ENCODE measurements at places on chromosomes 7 and 10.

DNA sequence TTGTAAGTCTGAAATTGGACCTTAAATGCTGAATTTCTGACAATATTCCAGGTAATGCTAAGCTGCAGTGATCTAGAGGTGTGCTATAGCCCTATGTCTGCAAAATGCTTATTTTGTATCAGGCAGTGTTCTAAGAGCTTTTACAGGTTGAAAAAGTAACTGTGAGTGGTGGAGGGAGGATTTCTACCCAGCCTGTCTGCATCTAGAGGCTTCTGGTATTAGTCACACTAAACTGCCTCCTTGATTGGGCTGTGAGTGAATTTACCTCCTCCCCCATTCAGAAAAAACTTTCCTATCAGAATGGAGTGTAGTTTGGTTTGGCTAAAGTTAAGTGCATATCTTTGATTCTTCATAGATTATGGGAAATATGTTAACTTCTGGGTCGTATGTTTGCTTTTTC is 56.8 kb downstream of the BBS9 start:
- DNase-seq = no peak

DNA sequence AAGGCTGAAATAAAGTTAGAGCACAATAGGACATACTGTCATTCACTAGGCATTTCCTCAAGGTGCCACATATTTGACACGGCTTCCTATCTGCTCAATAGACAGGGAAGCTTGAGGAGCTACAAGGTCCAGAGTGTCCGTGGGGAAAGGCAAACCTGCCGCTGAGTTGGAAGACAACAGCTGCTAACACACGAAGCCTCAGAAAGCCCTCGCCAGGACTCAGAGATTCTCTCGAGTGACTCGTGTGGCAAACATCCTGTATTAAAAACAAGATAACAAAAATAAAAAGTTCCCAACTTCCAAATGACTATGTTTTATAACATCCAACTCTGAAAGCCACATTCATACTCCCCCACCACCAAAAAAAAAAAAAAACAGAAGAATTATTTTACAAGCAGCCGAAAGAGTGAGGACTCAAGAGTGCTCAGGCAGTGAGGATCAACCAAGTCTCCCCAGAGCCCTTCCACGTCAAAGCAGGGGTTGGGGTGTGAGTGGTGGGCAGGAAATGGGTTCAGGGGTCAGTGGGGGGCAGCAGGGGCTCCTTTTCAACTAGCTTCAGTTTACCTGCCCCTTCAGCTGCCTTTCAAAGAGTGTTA is 67.6 kb downstream of the STK17A start:
- no peak for DNase-seq

DNA sequence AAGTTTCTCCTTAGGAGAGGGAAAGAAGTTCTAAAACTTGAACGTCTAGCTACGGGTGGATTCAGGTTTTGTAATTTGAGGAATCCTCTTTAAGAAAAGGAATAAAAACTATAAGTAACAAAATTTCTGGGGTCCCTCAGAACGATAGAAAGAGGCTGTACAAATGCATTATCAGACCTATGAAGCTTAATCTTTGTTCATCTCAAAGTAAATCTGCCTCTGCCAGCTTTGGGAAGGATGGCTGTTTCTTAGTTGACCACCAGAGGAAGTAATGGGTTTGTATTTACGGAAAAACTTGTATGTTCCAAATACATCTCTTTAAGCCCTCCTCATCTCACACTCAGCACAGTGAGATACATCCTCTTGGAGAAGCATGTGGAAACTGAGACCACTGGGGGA is 864 bp downstream of the PSTK start:
- DNase-seq = no peak

GRCh38 chr7:105664816-105665525 is 83.7 kb upstream of the EFCAB10 start:
- DNase-seq = no peak

DNA sequence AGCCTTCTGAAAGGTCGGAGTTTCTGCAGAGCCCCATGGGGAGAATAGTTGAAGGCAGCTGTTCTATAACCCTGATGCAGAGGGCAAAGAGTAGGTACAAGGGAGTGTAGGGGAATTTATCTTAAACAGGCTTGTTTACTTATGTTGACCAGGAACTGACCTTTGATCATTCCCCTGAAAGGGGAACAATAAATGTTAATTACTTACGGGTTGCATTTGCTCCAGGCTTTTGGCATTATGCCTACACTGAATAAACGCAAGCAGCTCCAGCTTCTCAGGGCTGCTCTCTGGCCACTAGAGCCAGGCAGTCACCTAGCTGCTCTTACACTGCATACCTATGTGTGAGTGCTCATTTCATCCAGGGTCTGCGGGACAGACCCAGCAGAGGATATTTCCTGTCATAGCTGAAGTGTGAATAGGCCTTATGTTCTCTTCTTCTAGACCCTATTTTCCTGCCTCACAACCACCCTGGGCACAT is 26.9 kb upstream of the ABCA13 start:
- no peak for DNase-seq

GRCh38 chr10:88792661-88793060 is 9.9 kb upstream of the LIPM start:
- DNase-seq = no peak

- DNase-seq = no peak
Measured at GRCh38 chr10:67695555-67695954, 440 bp downstream of the CTNNA3 start.

DNA sequence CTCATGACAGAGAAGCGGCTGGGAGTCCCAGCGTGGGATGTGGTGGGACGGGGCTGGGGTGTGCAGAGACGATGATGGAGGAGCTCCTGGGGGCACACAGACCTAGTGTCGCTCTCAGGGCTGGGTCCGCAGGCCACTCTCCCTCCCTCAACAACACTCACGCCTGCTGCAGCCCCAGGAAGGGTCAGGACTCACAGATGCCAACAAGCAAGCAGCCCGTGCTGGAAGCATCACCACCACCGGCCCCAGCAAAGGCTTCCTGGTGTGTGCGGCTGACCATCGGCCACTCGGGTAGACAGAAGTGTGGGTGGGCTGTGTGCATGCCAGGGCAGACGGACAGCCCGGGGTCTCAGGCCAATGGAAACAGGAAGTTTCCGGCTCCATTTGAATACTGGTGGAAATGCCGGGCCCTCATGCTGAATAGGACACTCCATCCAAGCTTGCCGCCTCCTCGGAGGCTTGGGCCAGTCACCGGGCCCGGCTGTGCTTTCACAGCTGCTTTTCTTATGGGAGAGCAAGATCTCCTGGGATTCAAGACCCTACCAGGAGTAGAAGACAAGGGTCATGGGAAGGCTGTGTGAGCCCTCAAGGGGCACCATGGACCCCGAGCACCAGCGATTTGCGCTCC is 178.1 kb downstream of the ELFN1 start:
- no peak for DNase-seq

DNA sequence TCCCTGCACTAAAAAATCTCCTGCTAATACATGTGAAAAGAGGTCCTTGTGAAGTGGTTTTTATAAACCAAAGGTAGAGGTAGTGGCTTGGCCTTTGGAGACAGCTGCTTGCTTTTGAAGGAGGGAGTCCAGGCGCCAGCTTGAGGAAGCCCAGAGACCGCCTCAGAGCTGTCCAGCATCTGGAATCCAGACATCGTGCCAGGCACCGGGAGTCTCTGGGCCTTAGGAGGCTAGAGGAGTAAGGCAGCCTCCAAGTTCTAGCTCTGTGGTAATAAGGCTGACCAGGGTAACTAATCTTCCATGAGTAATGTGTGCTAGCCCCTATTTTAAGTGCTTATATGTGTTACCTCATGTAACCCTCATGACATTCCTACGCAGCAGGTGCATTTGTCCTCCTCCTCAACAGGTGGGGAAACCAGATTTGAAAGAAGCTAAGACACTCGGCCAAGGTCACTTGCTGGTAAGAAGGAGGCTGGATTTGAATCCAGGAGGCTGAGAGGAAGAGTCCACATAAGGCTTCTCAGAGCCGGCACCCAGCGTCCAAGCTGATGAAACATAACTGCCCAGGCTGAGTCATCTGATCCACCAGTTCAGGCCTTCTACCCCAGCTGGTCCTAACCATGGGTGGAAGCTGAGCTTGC is 26.1 kb downstream of the PRLHR start:
- DNase-seq = no peak

DNA sequence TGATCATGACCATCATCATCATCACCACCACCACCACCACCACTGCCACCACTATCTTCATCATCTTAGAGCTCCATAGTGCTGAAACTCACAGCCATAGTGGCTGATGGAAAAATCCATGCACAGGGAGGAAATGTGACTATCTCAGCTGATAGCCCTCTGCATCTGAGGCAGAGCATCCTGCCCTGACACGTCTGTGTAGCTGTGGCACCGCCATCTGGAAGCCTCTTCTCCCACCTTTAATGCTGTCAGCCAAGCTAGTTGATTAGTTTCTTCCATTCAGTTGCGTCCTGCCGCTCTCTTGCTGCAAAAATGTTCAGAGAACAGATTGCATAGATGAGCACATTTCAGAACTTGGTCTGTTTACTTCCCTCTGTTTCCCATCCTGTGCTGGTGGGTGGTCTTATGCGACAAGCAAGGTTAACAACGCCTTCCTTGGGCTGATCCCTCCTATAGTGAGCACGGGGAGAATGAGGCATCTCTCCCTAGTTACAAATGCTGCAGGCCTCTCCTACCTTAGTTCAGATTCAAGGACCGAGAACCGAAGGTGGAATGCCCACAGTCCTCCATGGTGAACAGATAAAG is 478.6 kb downstream of the PLXNA4 start:
- no peak for DNase-seq

DNA sequence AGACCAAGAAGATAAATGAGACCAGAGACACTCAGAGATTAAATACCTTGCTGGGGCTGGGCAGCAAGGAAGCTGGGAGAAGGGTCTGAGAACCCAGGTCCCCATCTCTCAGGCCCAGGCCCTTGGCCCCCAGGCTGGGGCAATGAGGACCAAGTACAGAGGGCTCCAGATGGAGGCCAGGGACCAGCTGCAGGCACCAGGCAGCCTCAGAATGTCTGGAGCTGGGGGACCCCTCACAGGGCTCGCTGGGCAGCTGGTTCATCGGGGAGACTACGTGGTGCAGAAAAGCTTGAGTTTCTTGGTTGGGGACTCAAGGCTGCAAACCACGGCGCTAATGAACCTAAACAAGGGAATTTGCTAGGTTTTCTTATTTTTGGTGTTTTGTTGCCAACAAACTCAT is 75.6 kb downstream of the PRKAG2 start:
- DNase-seq = no peak

GRCh38 chr7:131720703-131721102 is 164.3 kb upstream of the PODXL start:
- DNase-seq = no peak

DNA sequence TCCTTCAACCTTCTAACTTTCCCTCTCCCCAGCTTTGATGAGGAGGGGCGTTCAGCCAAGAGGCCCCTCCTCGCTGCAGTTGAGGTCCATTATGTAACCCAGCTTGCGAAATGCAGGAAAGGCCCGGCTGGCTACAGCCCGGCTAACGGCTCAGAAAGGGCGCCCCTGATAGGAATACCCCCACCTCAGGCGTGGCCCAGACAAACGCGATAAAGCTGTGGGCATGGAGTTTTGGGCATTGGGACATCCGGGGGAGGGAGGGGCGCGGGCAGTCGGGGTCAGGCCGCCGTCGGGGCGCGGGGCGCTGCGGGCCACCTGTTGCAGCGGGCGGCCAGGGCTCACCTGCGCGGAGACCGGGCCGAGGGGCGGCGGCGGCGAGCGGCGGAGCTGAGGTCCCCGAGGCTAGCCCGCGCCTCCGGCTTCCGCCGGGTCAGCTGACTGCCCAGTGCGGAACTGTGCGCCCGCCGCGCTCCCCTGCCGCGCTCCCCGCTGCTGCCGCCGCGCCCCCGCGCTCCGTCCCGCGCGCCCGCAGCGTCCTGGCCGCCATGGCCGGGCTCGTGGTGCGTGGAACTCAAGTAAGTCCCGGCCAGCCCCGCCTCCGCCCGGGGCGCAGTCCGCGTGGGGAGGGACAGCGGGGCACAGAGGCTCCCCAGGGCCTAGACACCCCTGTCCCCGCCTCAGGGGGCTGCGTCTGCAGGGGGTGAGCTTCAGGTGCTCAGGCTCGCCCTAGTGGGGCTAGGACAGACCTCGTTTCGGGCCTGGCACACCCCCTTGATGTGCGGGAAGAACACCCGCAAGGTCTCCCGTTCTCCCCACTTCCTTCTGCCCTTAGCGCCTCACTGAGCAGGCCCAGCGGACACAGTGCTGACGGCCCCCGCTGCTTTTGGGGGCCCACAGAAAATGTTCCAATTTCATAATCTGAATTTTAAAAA is at the start of gene LRMDA:
Gene LRMDA (plus strand): TSS at position 445 of the 932 bp plus-strand sequence.
- no peak for DNase-seq

- DNase-seq = no peak
Measured at GRCh38 chr10:121926157-121926556, 1.7 kb downstream of the ATE1 start.

DNA sequence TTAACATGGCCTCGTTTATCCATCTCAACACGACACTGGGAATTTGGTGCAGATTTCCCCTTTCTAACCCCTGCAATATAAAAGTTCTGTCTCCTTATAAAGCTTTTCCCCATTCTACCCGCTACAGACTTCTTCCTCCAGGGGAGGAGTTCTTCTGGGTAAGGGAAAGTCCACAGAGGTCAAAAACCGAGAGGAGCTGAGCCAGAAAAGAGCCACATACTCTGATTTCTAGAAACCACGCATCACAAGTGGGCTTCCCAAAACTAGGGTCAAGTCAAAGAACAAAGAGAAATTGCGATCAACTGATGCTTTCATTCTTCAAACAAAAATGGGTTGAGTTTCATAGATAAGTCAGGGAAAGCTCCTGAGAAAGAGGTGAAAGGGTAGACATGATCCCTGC is 6.8 kb downstream of the IL6 start:
- DNase-seq = no peak

GRCh38 chr10:123227706-123228105 is 73.5 kb downstream of the BUB3 start:
- DNase-seq = no peak

- no peak for DNase-seq
Measured at GRCh38 chr10:36888925-36889573, 236.3 kb upstream of the ANKRD30A start.

GRCh38 chr10:127556916-127557315 is 7.8 kb downstream of the NPS start:
- DNase-seq = no peak

DNA sequence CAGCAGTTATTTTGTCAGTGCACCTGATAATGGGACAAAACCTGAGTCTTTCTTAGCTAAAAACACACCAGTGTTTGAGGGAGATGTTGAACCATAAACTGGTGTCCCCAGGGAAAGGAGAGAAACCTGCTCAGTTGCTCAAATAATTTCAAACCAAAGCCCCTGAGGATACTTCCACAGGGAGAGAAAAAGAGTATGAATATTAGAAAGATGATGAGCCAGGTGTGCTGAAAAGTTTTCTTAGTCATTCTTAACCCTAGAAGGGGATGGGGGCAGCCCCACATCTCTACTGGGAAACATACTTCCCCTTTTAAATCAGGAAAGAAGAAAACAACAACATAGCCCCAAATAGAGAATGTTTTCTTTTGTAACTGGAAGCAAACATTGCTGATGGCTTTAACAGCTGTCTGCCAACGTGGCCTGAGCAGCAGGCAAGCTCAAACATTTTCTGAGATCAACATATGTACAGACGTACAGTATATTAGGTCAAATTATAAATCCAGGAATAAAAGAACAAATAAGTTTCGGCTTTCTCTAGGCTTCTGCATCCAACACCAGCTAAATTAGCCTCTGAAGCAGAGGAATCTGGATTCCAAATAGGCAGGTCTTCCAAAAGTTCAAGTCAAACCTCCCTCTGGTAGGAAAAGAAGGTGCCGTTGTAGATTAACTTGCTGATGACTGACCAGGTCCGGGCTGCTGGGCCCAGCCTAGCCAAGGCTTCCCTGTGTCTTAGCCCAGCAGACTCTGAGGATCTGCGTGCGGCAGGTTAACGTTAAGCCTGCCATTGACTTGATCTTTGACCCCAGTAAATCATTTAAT is 30.5 kb upstream of the FBXW4 start:
- no peak for DNase-seq

- peak; percentile 19 for DNase-seq
Measured at GRCh38 chr7:35725280-35725680, 30.3 kb upstream of the HERPUD2 start.

GRCh38 chr7:140478246-140479061 is 851 bp downstream of the MKRN1 start:
- DNase-seq = peak; percentile 1
